Right ventricle myocardium inferior (tissue), 1 donor: ENCODE measurements at places on chromosomes 7 and 10. TPM values are rescaled to one million over a fixed set of nuclear protein-coding genes. Genes with fewer than 3 reads are reported as not detected.

The TMEM196 gene
- not detected for total RNA-seq

The RNF148 gene
- 0.32 TPM for total RNA-seq

The CALCR gene
- total RNA-seq, result 0.05 TPM

The RADIL gene
- total RNA-seq, result 3.9 TPM

The AKR1D1 gene
- total RNA-seq, result not detected

The ADAMTS14 gene
- 0.43 TPM for total RNA-seq

The ZNF722 gene
- total RNA-seq, result not detected

The CLDN12 gene
- 34.1 TPM for total RNA-seq

The LOXL4 gene
- 0.54 TPM for total RNA-seq

The GRID1 gene
- total RNA-seq, result 1.3 TPM

The BMPER gene
- total RNA-seq, result 2.5 TPM

The NANOS1 gene
- 16.0 TPM for total RNA-seq

The FOXI2 gene
- not detected for total RNA-seq

The FAM25C gene
- not detected for total RNA-seq

GRCh38 chr10:71729161-71729636 is 9.6 kb upstream of the C10orf105 start:
- DNase-seq, result peak; percentile 84

GRCh38 chr10:93277360-93277759 is 203.7 kb downstream of the CYP26A1 start:
- DNase-seq, result no peak

DNA sequence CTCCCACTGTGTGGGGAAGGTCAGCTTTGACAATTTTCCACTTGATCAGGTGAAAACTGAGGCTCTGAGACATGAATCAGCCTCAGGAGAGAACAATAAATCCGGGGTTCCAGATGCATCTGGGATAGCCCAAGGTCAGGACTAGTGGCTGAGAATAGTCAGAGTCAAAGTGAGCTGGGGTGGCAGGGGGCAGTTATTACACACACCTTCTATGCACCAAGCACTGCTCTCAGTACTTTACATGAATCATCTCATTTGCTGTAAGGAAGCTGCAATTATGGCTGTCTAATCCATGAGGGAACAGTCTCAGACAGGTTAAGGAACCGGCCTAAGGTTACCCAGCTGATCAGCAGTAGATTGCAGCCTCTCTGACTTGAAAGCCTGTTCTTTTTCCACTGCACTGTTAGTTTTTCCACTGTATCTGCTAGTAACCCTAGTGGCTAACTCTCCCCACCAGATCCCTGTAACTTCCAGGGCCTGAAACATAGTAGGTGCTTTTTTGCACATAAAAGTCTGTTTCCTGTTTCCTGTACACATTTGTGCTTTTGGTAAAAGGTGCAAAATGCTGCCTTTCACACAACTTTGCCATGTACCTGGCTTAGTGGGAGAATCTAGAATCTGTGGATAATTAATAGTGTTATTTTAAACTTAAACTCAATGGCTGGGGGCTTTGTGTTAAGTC is 125.9 kb downstream of the EMX2 start:
- DNase-seq, result no peak

GRCh38 chr10:43079856-43080255 is 3.0 kb downstream of the RET start:
- DNase-seq, result no peak

GRCh38 chr10:75408911-75409885 is 7.6 kb upstream of the ZNF503 start:
- peak; percentile 89 for DNase-seq

GRCh38 chr10:125451319-125451718 is 231.6 kb downstream of the TEX36 start:
- no peak for DNase-seq

DNA sequence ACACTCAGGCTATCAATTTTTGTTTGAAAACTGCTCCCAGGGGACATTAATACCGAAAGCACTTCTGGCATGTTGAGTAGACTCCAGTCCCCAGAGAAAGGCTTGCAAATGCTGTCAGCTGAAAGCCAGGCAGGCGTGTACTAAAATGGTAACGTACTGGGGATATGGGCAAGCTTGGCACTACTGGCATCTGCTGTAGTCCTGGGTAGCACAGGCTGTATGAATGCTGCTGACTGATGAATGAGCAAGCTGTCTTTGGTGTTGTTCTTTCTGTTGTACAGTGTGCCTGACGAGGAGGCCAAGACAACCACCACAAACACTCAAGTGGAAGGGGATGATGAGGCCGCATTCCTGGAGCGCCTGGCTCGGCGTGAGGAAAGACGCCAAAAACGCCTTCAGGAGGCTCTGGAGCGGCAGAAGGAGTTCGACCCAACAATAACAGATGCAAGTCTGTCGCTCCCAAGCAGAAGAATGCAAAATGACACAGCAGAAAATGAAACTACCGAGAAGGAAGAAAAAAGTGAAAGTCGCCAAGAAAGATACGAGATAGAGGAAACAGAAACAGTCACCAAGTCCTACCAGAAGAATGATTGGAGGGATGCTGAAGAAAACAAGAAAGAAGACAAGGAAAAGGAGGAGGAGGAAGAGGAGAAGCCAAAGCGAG is 53.5 kb upstream of the AGBL3 start:
- DNase-seq, result peak; percentile 69

DNA sequence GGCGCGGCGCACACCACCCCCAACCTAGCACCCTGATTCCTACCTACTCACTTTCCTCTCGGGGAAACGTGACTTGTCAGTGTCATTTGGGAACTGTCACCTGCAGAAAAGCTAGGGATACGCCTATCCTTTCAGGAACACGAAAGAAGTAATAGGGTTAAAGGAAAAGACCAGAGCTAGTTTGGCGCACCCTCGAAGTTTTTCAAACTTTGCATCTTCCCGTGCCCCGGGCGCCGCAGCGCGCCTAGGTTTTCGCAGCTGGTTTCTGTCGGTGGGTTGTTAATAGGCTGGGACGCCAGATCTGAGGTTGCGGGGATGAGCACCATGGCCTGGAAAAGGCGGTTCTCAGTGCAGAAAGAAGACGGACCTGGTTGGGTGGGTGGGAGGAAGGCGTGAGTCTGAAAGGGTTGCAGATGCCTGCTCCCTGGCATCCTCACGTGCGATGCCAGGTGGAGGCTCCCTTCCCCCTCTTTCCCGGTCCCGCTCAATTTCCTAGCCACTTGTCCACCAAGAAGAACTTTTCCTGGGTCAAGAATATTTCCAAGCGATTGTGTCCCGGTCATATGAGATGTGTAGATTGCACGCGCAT is 568 bp upstream of the MEOX2 start:
- DNase-seq, result no peak

- DNase-seq, result no peak
Observed at GRCh38 chr10:110783509-110784107, 88.1 kb upstream of the PDCD4 start.

GRCh38 chr7:44665531-44666213 is 59.2 kb downstream of the OGDH start:
- no peak for DNase-seq

DNA sequence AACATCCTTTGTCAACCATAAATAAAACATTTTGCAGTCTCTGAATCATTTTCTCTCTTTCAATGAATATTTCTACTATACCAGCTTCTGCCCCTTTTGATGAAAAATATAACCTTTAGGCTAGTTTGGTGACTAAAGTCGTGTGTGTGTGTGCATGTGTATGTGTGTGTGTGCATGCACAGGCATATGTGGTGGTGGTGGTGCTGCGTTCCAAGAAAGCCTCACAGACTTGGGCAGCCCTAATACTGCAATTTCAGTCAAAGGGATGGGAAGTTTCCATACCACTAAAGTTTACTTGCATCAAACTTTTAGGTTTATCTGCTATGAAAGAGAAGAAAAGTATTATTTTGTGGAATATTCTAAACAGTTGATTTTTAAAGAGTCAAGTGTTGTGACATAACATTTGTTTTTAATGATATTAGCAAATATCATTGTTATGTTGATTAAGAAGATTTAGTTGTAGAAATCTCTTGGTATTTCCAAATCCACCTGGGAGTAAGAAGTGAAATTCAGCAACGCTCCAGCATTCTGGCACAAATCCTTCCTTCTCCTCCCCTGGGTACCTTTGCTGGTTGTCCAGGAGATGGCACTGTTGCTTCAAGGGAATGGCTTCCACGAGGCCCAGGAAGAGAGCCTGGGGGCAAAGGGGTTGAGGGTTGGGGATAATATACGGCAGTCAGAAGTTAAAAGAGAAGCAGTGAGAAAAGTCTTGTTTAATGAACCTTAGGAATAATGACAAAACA is 41.5 kb downstream of the ASB4 start:
- DNase-seq, result no peak

GRCh38 chr7:29484280-29484679 is 79.4 kb upstream of the PRR15 start:
- no peak for DNase-seq

GRCh38 chr10:17383801-17384555 is 70.4 kb downstream of the ST8SIA6 start:
- no peak for DNase-seq

- no peak for DNase-seq
Observed at GRCh38 chr10:5461203-5461588, 38.2 kb downstream of the CALML5 start.

DNA sequence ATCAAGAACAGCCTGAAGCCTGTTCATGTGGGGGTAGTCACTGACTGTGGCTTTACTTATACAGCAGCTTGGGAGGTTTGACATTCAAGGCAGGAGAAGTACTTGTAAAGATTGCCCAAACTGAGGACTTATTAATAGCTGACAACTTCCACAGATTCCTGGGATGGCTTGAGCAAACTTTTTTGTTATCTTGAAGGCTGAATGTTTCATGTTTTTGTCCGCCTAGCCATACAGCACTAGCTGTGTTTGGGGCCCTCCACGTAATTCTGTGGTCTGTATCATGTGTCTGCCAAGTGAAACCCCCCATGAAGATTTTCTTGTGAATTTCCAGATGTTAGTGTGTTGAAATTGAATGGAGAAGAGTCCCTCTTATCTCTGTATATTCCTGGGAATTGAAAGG is 38.6 kb downstream of the FAS start:
- DNase-seq, result no peak

DNA sequence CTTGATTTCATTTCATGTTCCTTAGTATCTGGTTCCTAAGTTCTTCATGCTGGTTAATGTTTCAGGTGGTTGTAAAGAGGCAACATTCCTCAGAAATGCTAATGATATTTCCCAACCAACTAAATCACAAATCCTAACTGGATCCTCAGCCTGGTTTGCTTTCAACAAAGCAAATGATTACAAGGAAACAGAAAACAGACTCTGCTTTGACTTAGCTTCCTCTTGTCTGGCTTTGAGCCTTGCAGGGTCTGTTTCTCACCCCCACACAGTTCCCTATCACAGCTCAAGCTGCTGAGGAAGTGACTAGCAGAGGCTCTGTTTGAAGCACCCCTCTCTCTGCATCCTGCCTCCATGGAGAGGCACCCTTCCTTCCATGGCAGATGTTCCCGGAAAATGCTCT is 130.2 kb upstream of the CTTNBP2 start:
- no peak for DNase-seq

DNA sequence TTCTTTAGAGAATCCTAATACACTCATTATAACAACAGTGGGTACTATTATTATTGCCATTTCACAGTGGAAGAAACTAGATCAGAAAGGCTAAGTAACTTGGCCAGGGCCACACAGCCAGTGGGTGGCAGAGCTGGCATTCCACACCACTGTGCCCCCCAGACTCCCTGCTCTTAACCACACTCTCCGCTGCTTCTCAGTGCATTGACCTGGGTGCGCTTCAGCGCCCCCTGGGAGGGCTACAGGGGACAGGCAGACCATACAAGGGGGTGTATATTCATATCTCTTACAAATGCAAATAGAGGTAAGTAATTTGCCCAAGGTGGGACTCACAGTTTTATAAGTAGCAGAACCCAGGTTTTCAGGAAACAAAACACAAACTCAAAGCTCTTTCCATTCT is 77.0 kb upstream of the NMT2 start:
- DNase-seq, result no peak

- no peak for DNase-seq
Observed at GRCh38 chr10:60846173-60846572, 67.9 kb downstream of the CDK1 start.

- DNase-seq, result no peak
Observed at GRCh38 chr10:96606216-96606615, 19.4 kb upstream of the TM9SF3 start.

DNA sequence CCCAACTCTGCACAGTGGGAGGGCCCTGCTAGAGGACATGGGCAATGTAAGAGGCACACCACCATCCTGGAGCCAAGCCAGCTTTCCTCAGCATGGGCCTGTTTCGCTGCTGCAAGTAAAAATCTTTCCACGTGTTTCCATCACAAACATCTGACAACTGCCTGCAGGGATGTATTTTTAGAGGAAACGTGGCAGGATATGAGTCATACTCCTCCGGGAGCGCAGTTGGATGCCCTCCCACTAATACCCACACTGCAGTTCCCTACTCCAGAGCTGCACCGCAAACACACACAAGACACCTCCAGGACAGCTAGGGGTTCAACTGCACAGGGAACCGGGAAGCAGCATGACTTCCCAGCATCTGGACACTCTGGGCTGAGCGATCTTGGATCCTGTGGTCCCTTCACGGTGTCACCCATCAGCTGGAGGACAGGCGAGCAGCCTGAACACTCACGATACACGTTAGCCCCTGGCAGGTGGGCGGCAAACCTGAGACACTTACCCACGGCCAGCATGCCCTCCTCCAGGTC is 26.1 kb downstream of the PLAC9 start:
- peak; percentile 90 for DNase-seq

- DNase-seq, result no peak
Observed at GRCh38 chr10:73644767-73645166, 3.5 kb upstream of the MYOZ1 start.

- DNase-seq, result no peak
Observed at GRCh38 chr10:739403-739802, 49.9 kb upstream of the DIP2C start.

DNA sequence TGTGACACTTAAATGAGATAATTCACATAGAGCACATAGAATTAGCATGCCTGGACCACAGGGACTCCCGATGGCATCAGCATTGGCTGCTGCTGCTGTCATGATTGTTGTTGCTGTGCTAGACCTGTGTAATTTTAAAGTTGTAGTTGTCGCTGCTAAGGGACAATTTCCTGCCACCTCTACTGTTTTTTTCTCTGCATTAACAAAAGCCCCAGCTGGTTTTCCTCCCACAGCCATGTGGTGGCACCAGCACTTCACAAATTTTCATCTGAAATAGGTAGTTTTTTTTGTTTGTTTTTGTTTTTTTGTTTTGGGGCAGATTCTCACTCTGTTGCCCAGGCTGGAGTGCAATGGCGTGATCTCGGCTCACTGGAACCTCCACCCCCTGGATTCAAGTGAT is 25.4 kb upstream of the PRXL2A start:
- no peak for DNase-seq
